ENCODE measurements at places on chromosomes 2 and 18.
A peak's percentile ranks its signal among the peaks of the same experiment; 100 is the strongest.

DNA sequence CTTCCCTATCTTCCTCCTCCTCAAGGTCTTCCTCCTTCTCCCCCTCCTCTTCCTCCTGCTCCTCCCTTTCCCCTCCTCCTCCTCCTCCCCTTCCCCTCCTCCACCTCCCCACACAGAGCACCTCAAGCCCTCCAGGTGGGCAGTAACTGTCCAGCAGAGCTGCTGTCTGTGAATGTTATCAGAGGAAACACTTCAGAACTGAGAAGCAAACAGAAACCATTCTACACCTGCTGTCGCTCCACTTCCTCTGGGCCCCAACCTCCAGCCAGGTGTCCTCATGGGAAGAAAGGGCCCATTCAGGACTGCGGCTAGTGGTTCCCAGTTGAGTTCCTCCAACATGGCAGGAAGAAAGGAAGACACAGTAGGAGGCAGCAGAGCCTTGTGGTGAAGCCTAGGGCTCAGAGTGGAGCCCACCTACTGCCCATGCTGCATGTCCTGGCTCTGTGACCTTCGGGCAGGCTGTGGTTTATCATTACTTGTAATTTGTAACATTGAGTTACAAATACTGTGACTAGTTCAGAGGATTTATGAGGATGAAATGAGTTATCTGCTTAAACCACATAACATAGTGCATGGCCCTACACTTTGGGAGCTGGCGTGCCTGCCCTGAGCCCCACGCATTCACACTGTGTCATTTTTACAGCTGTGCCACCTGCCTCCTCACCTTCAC is 165.9 kb upstream of the ID2 start:
- peak; percentile 40 for DNase-seq

- no peak for DNase-seq
These were observed 365.7 kb downstream of the ZEB2 start for GRCh38 chr2:144154205-144154604.

DNA sequence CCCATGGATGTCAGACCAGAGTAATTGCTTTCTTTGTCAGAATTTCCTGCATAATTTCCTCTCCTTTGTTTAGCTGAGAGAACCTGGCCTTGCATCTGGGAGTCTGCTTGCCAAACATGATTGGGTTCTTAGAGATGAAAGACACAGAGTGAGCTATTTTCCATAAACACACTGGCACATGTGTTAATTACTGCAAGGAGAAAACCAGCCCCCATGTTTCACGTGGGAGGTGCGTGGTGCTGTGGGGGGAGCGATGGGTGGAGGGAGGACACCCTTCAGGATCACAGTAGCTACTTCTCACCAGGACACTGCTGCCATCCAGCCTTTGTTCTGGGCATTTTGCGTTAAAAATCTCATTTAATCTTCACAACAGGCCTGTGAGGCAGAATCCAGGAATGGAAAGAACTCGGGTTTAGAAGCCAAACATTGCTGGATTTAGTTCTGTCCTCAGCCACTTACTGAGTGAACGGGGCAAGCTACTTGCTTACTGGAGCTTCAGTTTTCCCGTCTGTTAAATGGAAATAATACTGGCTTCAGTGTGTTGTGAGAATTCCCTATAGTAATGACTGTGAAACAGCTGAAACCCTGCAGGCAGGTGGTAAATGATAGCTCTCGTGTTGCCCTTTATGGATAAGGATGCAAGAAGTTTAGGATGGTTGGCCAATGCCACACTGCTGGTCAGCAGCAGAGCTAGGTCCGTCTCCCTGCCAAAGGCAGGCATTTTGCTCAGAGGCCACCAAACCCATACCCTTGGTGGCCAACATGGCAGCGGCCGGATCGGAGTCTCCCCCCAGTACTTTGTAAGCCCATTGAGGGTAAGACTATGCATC is 100.1 kb upstream of the ASAP2 start:
- no peak for DNase-seq

DNA sequence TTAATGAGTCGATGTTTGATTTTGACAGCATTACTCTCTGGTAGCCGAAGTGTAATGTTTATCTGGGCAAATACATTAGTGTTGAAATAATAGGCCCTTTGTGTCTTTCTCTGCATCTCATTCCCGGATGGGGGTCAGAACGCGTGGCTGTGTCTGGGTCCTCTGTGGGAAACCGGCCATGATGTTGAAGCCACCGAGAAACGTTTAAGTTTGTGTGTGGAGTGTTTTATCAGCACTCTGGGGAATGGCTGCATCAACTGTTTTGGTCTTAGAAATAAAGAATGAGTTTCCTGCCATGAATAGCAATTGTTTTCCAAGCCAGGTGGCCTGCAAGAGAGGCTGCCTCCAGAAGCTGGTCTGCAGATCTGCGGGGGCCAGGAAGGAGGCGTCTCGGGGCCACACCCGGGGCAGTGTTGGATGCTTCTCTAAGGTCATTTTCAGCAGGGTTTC is 69.7 kb downstream of the RNF144A start:
- no peak for DNase-seq

- DNase-seq = no peak
These were observed 404.6 kb upstream of the CWC22 start for GRCh38 chr2:180411661-180412060.

DNA sequence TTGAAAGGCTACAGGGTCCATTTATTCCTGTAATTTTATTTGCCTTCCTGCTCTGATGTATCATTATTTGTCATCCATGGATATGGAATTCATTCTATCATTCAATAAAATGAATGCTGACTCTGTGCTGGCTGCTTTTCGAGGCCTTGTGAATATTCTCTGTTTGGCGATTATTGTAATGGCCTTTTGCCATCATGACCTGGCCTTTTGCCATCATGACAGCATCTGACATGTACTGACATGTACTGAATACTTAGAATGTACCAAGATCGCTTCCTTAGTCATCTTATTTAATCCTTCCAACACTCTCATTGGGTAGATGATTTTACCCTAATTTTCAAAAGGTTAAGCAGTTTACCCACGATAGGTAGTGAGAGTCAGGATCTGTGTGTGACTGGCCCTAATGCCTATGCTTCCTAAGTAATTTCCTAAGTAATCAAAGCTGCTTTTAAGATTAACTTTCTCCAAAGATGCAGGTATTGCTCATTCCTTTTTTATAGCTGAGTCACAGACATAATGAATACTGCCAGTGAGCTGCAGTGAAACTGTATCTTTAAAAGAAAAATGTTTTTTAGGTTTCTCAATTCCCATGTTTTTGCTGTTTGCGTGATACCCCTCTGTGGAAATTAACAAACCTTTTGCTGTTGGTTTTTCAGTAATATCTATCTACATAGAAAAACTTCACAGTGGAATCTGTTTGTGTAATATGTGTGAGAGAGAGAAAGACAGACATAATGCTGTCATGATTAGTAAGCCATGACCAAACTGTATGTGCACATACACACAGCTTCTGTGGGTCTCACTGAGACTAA is 127.8 kb downstream of the CERS6 start:
- DNase-seq = no peak

DNA sequence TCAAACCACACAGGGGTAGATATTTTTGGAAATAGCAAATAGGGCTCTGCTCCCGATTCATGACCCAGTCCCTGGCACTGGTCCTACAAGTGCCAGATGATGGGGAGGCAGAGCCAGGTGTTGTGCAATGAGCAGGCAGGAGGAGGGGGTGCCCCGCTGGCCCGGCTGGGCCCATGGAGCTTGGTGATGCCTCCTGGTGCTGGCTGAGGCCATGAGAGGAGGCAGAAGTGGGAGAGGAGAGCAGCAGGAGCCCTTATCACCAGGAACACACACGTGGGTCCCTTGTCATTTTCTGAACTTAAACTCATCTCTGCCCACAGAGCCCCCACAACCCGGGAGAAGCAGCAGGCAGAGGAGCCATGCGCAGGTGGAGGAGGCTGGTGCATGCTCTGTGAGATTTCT is 90.5 kb upstream of the MAPK4 start:
- no peak for DNase-seq

- no peak for DNase-seq
These were observed 58.7 kb downstream of the SPATS2L start for GRCh38 chr2:200365209-200365608.

DNA sequence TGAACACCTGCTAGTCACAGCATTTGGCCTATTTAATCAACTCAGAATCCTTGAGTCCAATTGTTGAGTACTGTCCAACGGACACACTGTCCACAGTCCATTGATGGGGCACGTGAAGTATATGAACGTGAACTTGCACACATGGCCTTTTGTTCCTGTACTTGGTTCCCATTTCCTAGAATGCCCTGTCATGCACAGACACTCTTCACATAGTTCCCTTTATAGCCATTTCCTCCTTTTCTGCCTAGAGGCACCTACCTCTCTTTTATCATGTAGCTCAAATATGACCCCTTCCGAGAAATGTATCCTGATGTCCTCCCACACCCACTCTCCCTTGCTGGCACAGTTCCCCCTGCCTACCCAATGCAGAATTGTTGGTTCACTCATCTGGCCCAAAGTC is 8.7 kb upstream of the CRYGA start:
- no peak for DNase-seq

DNA sequence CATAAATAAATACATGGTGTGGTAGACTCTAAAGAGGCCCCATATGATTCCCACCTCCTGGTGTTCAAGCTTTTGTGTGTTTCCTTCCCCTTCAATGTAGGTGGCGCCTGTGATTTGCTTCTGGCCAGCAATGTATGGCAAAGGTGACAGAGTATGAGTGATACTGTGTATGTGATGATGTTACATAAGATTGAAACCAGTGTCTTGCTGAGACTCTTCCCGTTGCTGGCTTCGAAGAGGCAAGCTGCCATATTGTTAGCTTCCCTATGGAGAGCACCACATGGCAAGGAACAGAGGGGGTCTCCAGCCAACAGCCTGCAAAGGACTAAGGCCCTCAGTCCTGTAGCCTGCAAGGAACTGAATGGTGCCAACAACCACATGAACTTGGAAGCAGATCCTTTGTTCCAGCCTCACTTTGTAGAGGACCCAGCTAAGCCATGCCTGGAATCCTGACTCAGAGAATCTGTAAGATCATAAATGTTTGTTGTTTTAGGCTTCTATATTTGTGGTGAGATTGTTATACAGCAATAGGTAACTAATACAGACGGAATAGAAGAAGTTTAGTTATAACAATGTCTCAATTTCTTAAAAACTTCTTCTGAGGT is 1.7 kb upstream of the SMAD4 start:
- peak; percentile 9 for DNase-seq

- no peak for DNase-seq
These were observed 161.4 kb downstream of the PXDN start for GRCh38 chr2:1582891-1583341.

DNA sequence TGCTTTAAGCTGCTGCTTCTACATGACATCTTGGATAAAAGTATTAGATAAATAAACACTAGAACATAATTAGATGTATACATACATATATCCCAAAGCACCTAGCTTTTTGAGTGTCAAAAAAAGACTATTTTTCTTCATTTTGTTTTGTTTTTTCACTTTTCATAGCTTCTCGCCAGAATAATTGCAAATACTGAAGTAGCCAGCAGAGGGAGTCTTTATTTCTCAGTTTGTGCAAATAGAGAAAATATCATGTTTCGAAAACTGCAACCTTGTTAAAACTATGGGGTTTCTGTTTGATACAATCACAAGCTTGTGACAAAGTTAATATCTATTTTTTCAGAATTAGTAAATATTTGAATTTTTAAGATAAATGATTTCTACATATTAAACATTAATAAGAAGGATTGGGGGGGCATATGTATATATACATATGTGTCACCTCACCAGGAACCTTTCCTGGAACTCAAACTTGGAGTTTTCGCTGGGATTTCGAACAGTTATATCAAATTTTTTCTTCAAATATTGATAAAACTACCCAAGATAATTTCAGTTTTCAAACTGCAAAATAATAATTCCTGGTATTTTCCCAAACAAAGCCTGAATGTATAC is 61.0 kb downstream of the GRB14 start:
- DNase-seq = no peak

GRCh38 chr2:188977317-188977716 is 3.1 kb downstream of the COL3A1 start:
- DNase-seq = no peak

DNA sequence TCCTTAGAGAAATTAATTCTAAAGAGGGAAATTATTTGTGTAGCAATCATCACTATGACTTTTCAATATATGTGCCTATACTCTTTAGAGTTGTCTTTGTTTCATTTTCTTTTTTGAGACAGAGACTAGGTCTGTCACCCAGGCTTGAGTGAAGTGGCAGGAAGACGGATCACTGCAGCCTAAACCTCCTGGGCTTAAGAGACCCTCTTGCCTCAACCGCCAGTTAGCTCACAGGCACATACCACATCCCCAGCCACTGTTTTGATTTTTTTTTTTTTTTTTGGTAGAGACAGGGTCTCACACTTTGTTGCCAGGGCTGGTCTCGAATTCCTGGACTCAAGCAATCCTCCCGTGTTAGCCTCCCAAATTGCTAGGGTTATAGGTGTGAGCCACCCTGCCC is 12.4 kb downstream of the YWHAQ start:
- no peak for DNase-seq

Measured in stimulated activated CD4-positive, alpha-beta T cell treated with anti-CD3 and anti-CD28 coated beads, Interleukin-15, amount 100 ng/mL, for 24 hours (primary cell).